ENCODE measurements at places on chromosomes 3 and 15.

- no peak overlapping the region for H3K4me3 ChIP-seq
- peaks cover 5% of the 10 kb centered on the region for H3K4me1 ChIP-seq
- no peaks in the 10 kb centered on the region for H3K36me3 ChIP-seq
Observed at GRCh38 chr3:42067326-42067725, 23.8 kb upstream of the TRAK1 start.

DNA sequence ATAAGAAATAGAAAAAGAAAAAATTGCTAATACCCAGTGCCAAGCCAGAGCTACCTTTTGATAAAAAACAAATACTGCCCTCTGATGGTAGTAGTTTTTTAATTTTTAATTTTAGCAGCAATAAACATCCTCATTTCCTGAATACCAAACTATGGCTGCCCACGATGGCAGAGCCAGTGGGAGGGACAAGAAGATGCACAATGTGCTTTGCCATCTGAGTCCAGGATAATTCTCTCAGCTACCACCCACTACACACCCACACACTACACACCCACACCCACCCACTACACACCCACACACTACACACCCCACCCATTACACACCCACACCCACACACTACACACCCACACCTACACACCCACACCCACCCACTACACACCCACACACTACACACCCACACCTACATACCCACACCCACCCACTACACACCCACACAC is 17.8 kb downstream of the CEP19 start:
- DNase-seq = peak; percentile 34
- H3K4me1 ChIP-seq = no peaks in the 10 kb centered on the region
- H3K27ac ChIP-seq = no peak overlapping the region
- H3K36me3 ChIP-seq = no peaks in the 10 kb centered on the region
- H3K27me3 ChIP-seq = no peaks in the 10 kb centered on the region
- H3K4me3 ChIP-seq = no peak overlapping the region

DNA sequence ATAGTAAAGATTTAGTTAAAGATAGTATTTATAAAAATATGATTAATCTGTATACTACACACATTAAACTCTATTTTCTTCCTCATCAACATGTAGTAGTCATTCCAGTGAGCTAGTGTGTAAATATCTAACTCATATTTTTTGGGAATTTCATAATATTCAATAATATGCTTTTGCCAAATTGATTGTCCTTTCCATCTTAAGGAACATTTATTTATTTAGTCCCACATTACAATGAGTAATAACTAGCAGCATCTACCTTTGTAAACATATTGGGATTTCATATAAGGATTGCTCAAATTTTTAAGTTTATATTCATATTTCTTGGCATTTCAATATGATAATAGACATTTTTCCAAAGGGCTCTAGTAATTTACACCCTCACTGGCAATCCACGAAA is 53.9 kb upstream of the GOLGA8B start:
- H3K27me3 ChIP-seq = peaks cover 4% of the 10 kb centered on the region
- H3K4me1 ChIP-seq = no peaks in the 10 kb centered on the region
- no peak overlapping the region for H3K27ac ChIP-seq
- H3K36me3 ChIP-seq = no peaks in the 10 kb centered on the region

GRCh38 chr3:11465744-11466616 is 177.7 kb downstream of the VGLL4 start:
- H3K36me3 ChIP-seq = peaks cover 10% of the 10 kb centered on the region
- no peak overlapping the region for H3K4me3 ChIP-seq
- H3K27ac ChIP-seq = no peak overlapping the region
- no peak for DNase-seq

GRCh38 chr3:60552581-60552980 is 698.7 kb downstream of the FHIT start:
- DNase-seq = no peak
- H3K27me3 ChIP-seq = no peaks in the 10 kb centered on the region
- H3K27ac ChIP-seq = no peak overlapping the region
- H3K36me3 ChIP-seq = no peaks in the 10 kb centered on the region
- H3K4me1 ChIP-seq = peaks cover 3% of the 10 kb centered on the region
- H3K4me3 ChIP-seq = no peak overlapping the region

GRCh38 chr3:56903231-56903782 is 101.6 kb upstream of the ARHGEF3 start:
- H3K27me3 ChIP-seq = no peaks in the 10 kb centered on the region
- no peaks in the 10 kb centered on the region for H3K36me3 ChIP-seq
- H3K27ac ChIP-seq = no peak overlapping the region
- H3K4me3 ChIP-seq = no peak overlapping the region
- peaks cover 65% of the 10 kb centered on the region for H3K4me1 ChIP-seq

DNA sequence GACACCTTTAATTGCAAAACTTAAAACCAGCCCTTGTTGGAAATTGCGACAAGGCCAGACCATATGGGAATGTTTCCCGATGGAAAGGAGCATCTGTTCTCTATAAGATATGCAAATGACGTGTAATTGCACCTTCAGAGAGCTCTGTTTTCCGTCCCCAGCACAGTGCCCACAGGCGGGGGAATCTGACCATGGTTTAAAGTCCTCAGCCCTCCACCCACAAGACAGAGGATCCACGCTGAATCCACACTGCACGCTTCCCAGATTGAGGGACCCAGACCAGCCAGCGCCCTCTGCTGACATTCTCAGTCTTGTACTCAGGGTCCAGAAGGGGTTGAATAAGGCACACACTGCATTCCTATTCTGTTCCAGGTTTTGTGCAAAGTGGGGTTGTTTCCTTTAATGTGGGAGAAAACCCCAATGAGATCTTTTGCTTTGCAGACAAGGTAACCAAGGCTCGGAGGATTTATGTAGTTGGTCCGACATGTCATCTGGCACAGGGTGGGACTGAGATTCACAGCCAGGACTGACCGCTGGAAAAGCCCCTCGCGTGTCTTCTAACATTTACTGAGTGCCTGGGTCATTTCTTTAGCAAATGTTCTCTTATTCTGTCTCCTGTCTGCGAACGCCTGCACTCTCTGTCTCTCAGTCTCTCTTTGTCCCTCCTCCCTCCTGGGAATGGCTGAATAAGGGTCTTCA is 36.8 kb upstream of the KLHL25 start:
- no peaks in the 10 kb centered on the region for H3K36me3 ChIP-seq
- H3K4me3 ChIP-seq = no peak overlapping the region
- H3K27ac ChIP-seq = no peak overlapping the region
- H3K27me3 ChIP-seq = peaks cover 3% of the 10 kb centered on the region
- DNase-seq = peak; percentile 56
- no peaks in the 10 kb centered on the region for H3K4me1 ChIP-seq

DNA sequence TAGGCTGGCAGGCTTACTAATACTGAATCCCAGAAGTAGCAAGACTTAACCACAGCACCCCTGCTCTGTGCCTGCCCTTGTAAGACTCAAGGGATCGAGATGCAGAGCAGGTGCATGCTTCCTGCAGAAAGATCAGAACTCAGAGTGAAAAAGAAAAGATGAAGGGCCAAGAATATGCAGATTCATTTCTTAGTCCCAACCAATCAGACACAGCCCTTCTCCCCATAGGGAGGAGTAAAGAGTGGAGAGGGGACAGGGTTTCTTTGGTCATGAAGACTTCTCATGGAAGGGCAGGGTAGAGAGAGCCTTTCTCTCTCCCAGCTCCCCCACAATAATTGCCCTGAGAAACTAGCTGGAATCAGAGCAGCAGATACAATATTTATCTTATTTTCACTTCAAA is 105.6 kb upstream of the MB21D2 start:
- H3K4me1 ChIP-seq = no peaks in the 10 kb centered on the region
- H3K36me3 ChIP-seq = no peaks in the 10 kb centered on the region
- H3K27me3 ChIP-seq = peaks cover 2% of the 10 kb centered on the region
- no peak for DNase-seq
- no peak overlapping the region for H3K27ac ChIP-seq

- no peak overlapping the region for H3K27ac ChIP-seq
- DNase-seq = no peak
- H3K4me1 ChIP-seq = no peaks in the 10 kb centered on the region
Observed at GRCh38 chr3:191901741-191902140, 440.8 kb downstream of the PYDC2 start.

DNA sequence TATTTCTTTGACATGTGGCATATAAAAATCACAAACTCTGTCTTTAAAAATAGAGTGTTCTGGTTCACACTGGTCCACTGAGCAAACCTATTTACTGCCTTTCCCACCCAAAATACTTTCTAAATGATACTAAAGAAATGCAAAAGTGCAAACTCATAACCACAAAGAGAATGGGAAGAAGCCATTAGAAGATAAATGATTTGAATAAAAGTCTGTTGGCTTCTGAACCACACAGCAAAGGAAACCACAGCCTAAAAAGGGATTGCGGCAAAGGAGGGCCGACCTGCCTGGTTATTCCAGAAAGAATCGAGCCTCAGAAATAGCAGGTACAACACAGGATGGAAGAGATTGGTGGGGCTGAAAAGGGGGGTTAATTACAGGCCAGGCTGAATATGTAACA is 599.5 kb downstream of the FHIT start:
- no peak overlapping the region for H3K4me3 ChIP-seq
- no peaks in the 10 kb centered on the region for H3K27me3 ChIP-seq
- no peaks in the 10 kb centered on the region for H3K4me1 ChIP-seq
- H3K36me3 ChIP-seq = no peaks in the 10 kb centered on the region

DNA sequence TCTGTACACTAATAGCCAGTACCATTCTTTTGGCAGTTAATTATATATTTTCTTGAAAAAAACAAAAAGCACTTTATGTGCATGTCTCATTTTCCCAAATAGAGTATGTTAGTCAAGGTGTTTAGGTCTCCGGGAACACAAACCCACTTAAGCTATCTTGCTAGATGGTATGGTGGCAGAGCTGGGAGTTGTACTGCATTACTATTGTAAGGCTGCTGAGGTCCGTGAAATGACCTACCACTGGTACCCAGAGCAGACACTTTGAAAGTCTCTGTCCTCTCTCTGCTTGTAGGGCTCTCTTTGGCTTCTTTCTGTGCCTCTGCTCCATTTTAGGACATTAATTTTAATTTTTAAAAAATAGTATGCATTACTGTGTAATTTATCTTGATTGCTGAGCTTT is 8.8 kb downstream of the TMOD3 start:
- no peak for DNase-seq
- no peaks in the 10 kb centered on the region for H3K36me3 ChIP-seq

DNA sequence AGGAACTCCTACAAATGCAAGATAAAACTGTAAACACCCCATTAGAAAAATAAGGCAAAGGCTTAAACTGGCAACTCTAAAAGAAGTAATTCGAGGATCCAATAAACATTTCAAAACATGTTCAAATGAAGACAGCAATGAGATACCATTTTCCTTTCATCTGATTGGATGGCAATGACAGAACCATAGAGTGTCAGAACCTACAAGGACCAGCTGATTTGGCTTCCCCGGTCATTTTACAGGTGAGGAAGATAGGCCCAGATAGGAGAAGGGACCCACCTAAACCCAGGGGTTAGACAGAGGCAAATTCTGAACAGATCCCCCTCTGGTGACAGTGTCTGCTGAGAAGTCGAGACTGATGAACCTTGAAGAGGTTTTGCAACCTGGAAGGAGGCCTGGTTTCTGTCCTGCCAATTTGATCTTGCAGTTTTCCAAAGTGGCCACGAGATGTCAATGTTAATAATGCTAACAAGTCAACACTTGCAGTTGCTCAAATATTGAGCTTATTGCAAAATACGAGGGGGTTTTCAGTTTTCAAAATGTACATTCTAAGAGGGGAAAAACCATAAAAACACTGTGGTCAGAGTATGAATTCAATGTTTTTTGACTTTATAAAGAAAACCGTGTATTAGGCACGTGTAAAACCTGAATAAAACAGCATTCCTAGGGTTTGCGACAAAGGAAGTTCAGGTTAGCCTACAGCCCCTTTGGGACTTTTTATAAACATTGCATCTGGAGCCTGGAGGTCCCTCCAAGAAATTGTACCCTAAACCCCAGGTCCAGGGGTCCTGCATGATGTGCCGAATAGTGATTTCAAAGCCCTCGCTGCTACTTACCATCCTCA is 21.5 kb downstream of the CFAP161 start:
- H3K4me1 ChIP-seq = no peaks in the 10 kb centered on the region
- no peak overlapping the region for H3K27ac ChIP-seq
- H3K27me3 ChIP-seq = no peaks in the 10 kb centered on the region
- no peaks in the 10 kb centered on the region for H3K36me3 ChIP-seq

DNA sequence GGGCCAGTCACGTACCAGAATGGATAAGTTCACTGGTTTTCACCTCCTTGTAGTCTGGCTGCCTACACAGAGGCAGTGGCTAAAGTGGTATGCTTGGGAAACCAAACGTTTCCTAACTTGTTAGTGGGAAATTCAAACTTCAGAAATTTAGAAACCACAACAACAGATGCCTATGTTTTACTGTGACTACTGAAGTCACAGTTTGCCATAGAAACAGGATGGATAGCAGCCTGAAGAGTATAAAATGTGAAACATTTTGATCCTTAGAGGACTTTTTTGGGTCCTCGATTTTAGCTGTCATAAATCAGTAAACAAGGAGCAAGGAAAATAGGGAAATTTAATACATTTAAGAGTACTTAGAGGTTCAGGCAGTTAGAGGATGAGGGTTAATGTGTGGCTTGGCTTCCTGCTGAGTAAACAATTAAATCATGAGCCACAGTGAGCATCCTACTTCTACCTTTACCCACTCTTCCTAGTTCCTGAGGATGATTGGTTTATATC is 48.6 kb downstream of the CMSS1 start:
- H3K36me3 ChIP-seq = peaks cover 7% of the 10 kb centered on the region
- H3K27ac ChIP-seq = no peak overlapping the region
- H3K27me3 ChIP-seq = no peaks in the 10 kb centered on the region
- peaks cover 34% of the 10 kb centered on the region for H3K4me1 ChIP-seq

DNA sequence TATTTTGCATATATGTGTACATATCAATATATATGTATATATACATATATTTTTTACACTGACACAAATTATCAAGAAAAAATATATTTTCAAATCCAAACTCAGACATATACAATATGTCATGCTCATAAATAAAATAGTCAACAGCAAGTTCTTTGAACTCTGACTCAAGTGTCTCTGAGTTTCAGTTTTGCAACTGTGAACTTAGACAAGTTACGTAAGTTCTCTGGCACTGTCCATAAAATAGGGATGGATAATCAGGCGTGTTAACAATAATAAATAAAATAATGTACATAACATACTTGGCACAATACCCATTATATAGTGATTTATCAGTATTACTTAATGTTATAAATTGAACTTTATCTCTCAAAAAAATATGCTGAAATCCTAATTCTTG is 12.1 kb upstream of the XRN1 start:
- DNase-seq = no peak
- H3K36me3 ChIP-seq = peaks cover 28% of the 10 kb centered on the region
- H3K4me3 ChIP-seq = no peak overlapping the region
- no peak overlapping the region for H3K27ac ChIP-seq
- no peaks in the 10 kb centered on the region for H3K27me3 ChIP-seq
- no peaks in the 10 kb centered on the region for H3K4me1 ChIP-seq

DNA sequence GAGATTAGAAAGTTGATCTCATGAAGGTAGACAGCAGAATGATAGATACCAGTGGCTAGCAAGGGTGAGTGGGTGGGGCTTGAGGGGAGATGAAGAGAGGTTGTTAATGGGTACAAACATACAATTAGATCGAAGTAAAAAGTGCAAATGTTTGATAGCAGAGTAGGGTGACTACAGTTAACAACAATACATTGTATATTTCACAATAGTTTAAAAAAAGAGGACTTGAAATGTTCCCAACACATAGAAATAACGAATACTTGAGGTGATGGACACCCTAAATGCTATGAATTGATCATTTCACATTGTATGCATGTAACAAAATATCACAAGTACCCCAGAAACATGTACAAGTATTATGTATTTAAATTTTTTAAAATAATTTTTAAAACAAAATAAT is 47.3 kb downstream of the ADAM10 start:
- peaks cover 55% of the 10 kb centered on the region for H3K36me3 ChIP-seq
- no peak overlapping the region for H3K4me3 ChIP-seq
- no peak overlapping the region for H3K27ac ChIP-seq
- no peak for DNase-seq
- H3K27me3 ChIP-seq = no peaks in the 10 kb centered on the region

- peak overlapping the region; percentile 95 for H3K27ac ChIP-seq
- H3K4me1 ChIP-seq = peaks cover 38% of the 10 kb centered on the region
- H3K36me3 ChIP-seq = peaks cover 17% of the 10 kb centered on the region
- DNase-seq = peak; percentile 62
- peak overlapping the region; percentile 94 for H3K4me3 ChIP-seq
Observed at GRCh38 chr3:136862617-136863322, 762 bp downstream of the NCK1 start.
